ENCODE measurements at places on chromosomes 7 and 10. TPM values are rescaled to one million over a fixed set of nuclear protein-coding genes. Genes with fewer than 3 reads are reported as not detected.

The ZNF488 gene
- 0.12 TPM for total RNA-seq

The MAT1A gene
- not detected for total RNA-seq

The PLEKHS1 gene
- 0.84 TPM for total RNA-seq

The MBL2 gene
- not detected for total RNA-seq

The FAM25C gene
- total RNA-seq, result not detected

The SERPINE1 gene
- 238 TPM for total RNA-seq

The AMPH gene
- total RNA-seq, result 1.7 TPM

The KAZALD1 gene
- 8.1 TPM for total RNA-seq

The EPHA1 gene
- total RNA-seq, result not detected

The CCDC172 gene
- total RNA-seq, result not detected

The GIMAP4 gene
- not detected for total RNA-seq

The OR2A5 gene
- not detected for total RNA-seq

The AKR1E2 gene
- 18.0 TPM for total RNA-seq

The CNTNAP2 gene
- not detected for total RNA-seq

The CTAGE8 gene
- 0.39 TPM for total RNA-seq

The HTR5A gene
- total RNA-seq, result not detected

The NANOS1 gene
- total RNA-seq, result 1.6 TPM

The PNLIPRP3 gene
- not detected for total RNA-seq
